ENCODE measurements at places on chromosomes 6 and 20.

GRCh38 chr6:52994839-52995088 lies 320 bp downstream of the GSTA4 start:
- DNase-seq = peak; percentile 4

DNA sequence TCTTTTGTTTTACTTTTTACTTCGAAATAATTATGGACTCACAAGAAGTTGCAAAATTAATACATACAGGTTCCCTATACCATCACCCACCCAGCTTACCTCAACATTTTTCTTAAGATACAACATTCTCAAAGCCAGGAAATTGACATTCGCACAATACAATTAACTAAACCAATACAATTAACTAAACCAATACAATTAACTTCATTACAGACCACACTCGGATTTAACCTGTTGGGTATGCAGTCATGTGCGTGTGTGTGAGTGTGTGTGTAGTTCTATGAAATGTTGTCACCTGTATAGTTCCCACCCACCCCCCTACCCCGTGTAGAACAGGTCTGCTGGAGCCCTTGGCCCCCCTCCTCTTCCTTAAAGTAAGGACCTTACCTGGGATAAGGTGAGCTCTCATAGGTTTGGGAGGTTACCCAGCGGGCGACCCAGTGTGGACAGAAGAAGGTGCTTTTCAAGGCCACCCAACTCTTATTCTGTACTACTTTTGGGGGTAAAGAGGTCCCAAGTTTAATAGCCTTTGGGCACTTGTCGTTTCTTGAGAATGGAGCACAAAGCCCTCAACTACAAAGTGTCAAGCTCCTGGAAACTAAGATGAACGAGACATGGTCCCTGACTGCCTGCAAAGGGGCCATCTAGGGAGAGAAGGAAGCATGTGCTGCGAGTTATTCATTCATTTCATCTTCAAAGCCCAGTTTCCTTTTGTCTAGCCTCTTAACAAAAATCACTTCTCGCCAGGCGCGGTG lies 544 bp upstream of the STK38 start:
- DNase-seq = no peak

GRCh38 chr6:42406306-42407280 lies 45.1 kb downstream of the TRERF1 start:
- no peak for DNase-seq

DNA sequence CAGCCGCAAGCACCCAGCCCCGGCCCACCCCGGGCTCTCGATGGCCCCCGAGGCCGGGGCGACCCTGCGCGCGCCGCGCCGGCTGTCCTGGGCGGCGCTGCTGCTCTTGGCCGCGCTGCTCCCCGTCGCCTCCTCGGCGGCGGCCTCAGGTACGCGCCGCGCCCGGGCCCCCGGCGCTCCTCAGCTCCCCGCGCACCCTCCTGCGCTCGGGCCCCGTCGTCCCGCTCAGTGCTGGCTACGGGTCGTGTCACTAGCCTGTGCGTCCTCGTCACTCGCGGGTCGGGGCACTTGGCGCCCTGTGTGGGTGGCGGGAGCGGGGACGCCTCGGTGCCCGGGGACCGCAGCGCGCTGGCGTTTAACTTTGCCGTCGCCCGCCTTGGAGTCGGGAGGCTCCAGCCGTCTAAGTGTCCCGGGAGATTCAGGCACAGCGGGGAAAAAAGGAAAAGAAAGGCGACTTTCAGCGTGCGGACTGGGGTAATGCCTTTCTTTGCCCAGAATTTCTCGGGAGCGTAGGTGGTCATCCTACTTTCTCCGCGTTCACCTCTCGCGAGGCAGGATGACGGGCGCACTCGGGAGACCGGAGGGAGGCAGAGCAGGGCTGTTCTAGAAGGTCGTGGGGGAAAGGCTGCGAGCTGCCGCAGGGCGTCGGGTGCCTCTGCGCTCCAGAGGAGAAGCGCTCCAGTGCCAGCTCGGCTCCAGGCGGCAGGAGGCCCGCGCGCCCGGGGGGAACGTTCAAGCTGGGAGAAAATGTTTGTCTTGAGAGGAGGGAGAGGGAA lies 545 bp downstream of the FNDC1 start:
- no peak for DNase-seq

DNA sequence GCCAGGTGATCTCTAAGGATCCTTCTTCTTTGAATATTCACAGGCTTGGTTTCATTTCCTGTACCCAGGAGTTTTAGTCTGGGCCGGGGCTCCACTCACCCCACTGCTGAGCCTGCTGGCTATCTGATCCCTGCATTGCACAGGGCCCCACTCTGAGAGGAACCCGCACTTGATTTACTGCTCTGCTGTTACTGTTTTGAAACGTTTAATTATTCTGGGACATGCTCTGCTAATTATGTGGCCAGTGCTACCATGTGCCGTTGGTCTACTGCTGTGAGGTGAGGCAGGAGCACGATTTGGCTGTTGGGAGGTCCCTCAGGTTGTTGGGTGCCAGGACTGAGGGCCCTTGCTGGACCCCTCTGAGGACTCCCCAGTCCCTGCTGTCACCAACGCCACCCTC lies 108.7 kb upstream of the SIRPA start:
- no peak for DNase-seq

DNA sequence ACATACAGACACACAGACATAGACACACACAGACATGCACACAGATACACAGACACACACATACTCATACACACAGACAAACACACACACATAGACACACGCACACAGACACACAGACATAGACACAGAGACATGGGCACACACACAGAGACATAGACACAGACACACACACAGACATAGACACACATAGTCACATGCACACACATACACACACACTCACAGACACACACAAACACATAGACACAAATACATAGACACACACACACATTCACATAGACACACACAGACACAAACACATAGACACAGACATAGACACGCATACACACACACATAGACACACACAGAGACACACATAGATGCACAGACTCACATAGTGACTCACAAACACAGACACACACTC lies 13.5 kb downstream of the FOXF2 start:
- no peak for DNase-seq

DNA sequence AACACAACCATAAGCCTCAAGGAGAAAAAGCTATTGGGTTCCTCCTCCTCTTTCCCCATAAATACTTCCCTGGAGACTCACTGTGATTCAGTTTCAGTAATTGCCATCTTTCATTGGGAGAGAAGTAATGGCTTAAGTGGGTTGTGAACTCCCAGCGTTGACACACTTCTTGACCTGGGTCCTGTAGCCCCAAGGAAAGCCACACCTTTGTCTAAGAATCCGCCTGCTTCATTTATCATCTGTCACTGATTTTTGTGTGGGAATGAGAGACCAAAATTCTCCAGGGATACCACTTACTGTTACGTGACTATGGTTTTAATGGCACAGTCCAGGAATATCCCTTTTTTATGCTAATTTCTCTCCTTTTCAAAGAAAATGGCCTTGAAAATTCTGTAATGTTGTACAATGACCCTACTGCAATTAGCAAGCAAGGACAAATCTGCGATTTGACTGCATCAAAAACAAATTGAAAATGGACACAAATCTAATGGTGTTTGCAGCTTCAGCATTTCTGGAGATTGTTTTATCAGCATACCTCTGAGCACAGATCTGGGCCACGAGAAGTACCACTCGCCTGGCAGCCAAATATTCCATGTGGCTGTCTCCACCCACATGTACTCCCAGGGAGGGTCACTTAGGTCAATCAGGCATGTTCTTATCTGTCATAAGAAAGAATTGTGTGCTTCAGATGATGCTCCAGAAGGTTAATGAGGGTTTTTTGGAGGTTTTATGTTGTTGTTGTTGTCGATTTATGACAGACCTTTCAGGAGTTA lies 29.8 kb downstream of the DCBLD1 start:
- DNase-seq = no peak
